ENCODE measurements at places on chromosomes 2 and 18.
A peak's percentile ranks its signal among the peaks of the same experiment; 100 is the strongest.

DNA sequence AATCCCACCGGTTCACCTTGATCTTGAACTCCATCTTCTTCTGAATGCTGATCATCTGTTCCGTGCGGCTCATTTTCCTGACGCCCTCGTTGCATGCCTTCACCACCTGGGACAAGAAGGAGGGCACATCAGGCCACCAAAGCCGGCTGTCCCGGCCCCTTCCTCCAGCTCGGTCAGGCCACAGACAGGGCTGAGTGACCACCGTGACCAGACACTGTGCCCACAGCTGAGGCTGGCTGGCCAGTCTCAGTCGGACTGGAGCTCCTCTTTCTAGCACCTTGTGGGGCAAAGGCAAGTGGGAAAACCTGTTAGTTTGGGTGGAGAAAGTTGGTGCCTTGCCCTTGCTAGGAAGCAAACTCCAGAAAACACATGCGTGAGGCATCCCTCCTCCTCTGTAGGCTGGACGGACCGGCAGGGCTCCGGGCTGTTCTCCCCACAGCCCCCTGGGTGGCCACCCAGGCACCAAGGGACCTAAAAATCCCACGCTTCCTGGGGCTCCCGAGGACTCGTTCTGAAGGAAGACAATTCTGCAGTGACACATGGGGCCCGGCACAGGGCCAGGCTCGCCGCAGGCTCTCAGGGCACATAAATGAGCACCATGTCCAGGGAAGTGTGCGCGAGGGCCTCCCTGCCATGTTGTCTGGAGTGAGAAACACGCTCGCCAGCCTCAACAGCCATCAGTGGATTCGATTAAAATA is 15.3 kb downstream of the SNORC start:
- no peak for DNase-seq

- DNase-seq = no peak
Measured at GRCh38 chr18:72091369-72091768, 452.8 kb downstream of the CBLN2 start.

- DNase-seq = no peak
Measured at GRCh38 chr2:144378551-144378950, 141.4 kb downstream of the ZEB2 start.

- no peak for DNase-seq
Measured at GRCh38 chr2:70123051-70123828, 36.0 kb downstream of the PCBP1 start.

GRCh38 chr2:174485788-174486562 is 854 bp downstream of the GPR155 start:
- DNase-seq = peak; percentile 49

DNA sequence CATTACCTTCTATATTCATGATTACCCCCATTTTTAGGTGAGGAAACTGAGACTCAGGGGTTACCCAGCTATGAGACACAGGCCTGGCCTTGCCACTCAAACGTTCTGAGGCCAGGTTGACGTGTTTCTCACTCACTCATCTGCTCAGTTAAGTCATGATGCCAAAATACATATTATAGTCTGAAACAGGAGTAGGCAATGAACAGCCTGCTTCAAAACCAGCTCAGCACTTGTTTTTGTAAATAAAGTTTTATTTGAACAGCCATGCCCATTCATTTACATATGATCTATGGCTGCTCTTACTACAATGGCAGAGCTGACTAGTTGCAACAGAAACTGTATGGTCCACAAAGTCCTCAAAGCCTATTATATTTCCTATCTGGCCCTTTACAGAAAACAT is 74.1 kb upstream of the SMAD2 start:
- no peak for DNase-seq

GRCh38 chr18:37935086-37935485 is 369.5 kb upstream of the CELF4 start:
- no peak for DNase-seq

GRCh38 chr2:169771612-169772011 is 27.1 kb upstream of the SSB start:
- no peak for DNase-seq

DNA sequence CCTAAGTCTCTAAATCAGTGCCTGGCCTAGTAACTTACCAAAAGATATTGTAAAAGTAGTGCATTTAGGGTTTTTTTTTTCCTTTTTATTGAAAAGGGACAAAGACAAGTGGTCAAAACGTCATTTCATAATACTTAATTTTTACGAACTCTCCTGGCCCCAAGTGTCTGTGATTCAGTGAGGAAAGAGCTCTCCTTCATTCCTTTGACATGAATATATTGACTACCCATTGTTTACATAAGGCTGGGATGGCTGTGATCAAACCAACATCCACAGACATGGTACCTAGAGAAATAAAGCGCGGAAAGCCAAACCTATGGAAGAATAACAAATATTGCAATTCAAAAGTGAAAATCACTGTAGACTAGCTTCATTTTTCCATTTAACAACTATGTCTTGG is 198.4 kb downstream of the BABAM2 start:
- no peak for DNase-seq

DNA sequence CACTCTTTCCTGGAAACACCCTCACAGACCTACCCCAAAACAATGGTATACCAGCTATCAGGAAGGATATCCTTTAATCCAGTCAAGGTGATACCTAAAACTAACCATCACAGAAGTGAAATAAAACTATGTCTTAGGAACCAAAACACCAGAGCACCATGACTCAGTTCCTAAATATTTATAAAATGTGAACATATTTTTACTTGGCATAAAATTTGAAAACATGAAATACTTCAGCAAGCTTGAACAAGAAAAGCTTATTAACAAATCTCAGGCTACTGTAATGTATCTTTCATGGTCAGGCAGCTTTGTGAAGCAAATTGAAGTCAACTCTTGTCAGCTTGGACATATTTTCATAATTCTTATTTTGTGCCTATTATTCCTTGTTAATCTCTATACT is 440.8 kb upstream of the CDH20 start:
- DNase-seq = no peak

GRCh38 chr2:95031726-95032116 is 6.2 kb downstream of the MAL start:
- DNase-seq = no peak

DNA sequence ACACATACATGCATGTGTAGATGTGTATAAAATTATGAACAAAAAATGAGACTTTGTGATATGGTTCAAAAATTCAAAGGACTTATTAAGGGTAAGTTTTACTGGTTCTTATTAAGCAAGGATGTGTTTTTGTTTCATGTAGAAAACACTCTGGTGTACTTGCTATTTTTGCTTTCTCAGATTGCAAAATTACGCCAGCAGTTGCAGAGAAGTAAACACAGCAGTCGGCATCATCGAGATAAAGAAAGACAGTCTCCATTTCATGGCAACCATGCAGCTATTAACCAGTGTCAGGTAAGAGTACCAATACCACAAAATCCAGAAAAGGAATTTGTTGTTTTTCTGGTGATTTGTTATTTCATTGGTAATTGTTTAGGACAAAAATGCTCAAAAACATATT is 91.3 kb downstream of the FAM117B start:
- no peak for DNase-seq

DNA sequence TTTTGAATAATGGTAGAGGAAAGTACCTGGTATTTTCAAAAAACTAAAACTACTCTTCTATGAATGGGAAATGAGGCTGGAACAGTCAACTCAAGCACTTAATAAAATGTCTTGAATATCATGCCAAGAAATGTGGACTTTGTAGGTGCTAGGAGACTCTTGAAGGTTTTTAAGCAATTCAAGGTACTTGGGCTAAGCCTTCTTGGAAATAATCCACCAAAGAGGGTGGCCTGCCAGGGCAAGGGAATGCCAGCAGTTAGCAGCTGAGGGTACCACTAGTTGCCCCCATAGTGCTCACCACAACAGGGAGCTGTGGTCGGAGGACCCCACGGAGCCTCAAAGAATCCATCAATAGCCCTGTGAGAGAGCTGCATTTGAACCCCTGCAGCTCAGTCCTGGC is 14.6 kb upstream of the ACYP2 start:
- no peak for DNase-seq

- DNase-seq = no peak
Measured at GRCh38 chr2:216536734-216537210, 38.1 kb downstream of the RPL37A start.

GRCh38 chr2:82224301-82224940 is 1919.9 kb upstream of the LRRTM1 start:
- DNase-seq = no peak

DNA sequence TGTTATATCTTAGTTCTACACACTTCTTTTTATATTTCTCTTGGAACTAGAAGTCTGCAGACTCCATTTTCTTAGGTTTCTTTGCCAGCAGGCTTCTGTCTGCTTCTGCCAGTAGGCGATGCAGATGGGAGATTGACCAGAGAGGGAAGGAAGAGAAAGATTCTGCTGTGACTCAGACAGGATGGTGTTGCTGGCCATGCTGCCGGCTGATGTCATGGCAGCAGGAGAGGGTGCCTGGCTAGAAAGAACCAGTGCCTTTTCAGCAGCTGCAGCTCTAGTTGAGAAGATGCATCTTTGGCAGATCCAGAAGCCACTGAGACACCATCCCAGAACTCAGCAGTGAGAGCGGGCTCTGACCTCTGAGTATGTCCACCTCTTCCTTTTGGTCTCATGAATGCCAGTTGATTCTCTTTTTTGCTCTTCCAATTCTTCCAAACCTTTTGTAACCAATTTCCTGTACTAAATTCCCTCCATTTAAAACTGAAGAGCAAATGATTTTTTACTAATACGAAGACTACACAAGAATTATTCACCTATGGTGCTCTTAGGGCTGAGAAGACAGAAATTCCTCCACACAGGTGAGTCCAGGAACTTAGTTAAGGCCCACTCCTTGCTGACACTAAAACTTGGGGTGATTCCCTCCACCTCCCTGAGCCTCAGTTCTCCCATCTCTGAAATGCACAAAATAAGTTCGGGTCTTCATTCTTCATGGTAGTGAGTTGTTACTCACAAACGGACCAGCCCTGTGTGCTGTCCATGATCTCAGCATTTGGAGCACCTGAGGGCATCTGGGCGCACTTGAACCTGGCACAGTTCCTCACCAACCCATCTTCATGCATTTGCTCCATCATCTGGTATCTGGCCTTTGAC is 200.7 kb downstream of the MYCN start:
- no peak for DNase-seq

DNA sequence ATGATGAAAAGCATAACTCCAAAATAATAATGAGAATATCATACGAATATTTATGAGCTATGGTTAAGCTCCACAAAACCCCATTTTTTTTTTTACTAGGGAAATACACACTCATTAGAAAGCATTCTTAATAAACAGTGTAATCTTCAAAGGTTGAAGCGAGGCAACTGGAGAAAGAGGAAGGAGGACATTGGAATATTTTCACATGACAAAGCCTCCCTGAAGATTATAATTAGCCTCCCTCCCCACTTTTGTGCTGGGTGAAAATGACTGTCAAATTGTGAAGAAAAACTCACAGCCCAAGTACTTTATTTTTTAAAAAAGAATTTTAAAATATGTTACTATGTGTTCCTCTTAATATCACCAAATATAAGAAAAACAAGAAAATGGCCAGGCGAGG is 64.1 kb upstream of the NFU1 start:
- DNase-seq = no peak

- DNase-seq = peak; percentile 31
Measured at GRCh38 chr2:26970928-26971627, 641 bp downstream of the MAPRE3 start.

GRCh38 chr18:45361125-45361851 is 254.0 kb upstream of the SLC14A2 start:
- DNase-seq = no peak

DNA sequence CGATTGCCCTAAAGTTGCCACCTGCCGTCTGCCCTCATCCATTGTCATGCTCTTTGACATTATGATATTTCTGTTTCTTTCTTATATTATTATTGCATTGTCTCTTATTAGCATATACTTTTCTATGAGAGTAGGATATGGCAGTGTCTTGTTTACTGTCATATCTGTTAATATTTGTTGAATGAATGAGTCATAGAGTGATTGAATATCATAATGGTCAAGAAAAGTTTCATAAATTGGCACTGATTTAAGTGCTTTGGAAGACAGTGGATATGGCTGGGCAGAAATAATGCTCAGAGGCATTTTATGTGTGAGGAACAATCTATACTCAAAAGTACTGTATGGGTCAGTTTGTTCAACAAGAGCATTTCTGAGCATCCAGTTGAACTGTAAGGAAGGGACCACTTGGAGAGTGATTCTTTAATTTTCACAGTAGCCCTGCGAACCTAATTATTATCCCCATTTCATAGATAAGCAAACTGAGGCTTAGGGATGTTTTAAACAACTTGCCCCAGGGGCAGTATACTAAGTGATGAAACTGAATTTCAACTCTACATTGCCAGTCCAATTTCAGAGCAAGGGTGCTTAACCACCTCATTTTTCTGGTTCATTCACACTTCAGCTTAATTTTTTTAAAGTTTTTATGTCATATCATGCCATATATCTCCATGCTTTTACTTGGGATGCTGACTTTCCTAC is 175.5 kb upstream of the FOSL2 start:
- no peak for DNase-seq

DNA sequence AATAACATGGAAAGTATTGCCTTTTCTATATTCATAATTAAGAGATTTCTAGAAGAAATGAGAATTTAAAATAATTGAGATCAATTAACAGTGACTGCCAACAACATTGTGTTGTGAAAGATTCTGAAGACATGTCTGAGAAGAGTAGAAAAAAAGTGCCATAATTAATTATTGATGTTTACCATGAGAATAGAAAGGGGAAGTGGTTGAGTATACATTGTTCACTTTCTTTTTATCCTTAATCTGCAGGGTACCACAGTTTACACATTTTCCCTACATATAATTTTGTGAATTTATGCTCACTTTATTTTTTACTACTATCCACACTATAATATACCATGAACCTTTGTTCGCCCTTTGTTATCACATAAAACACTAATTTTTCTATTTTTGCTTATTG is 47.1 kb upstream of the UBE2E3 start:
- no peak for DNase-seq

- DNase-seq = no peak
Measured at GRCh38 chr18:49853436-49853835, 40.1 kb upstream of the ACAA2 start.

DNA sequence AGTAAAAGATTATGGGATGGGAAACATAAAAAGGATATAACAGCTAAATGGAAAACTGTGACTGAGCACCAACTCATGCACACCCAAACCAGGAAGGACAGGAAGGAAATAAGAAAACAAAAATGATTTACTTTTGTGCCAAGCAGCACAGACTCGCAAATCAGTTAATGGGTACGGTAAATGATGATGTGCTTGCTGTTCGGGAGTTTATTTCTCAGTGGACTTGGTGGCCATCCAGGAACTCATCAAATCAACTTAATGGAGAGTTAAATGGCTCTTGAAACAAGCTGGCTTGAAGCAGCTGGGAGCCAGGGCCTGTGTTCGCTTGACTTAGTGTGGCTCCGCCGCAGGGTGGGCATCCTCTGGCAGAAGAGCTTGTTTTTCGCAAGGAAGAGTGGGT is 36.2 kb downstream of the MTCL1 start:
- no peak for DNase-seq
